Activated T-cell treated with anti-CD3 and anti-CD28 coated beads, Interleukin-2, amount 50 U/mL, for 24 hours (primary cell): ENCODE measurements at places on chromosomes 16 and 17.

DNA sequence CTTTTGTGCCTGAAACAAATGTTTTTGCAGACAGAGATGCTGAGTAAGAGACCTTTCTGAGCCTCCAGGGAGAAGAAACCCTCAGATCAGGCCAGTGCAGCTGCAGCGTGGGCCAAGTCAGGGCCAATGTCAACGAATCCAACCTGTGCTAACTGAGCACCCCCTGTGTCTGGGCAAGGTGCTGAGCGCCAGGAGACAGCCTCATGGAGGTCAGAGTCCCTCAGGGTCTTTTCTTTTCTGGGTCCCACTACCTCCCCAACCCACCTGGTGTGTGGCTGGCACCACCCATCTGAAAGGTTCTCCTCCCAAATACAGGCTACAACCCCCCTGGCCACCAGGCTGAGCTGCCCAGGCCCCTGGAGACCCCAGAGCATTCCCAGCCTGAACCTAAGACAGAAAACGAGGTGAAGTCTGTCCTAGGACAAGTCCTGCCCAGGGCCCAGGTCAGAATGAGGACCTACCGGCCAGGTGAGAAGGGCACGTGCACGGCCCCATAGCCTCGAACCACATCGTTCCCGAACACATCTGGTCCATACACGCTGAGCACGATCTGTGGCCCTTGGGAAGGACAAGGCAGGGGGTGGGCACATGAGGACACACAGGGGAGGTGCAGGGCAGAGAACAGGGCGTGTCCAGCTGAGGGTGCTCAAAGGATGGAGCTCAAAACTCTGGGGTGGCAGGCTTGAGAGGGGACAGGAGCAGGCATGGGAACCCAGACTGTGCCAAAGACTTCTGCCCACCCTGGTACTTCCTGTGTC lies 15.0 kb downstream of the B9D1 start:
- no peak overlapping the region for H3K4me3 ChIP-seq
- H3K27me3 ChIP-seq: peaks cover 3% of the 10 kb centered on the region

- peak overlapping the region; percentile 92 for H3K27ac ChIP-seq
- H3K36me3 ChIP-seq: no peaks in the 10 kb centered on the region
- no peaks in the 10 kb centered on the region for H3K27me3 ChIP-seq
Measured at GRCh38 chr17:27808628-27809027, 8.3 kb upstream of the NOS2 start.

- peak overlapping the region; percentile 67 for H3K4me3 ChIP-seq
- peak overlapping the region; percentile 99 for H3K27ac ChIP-seq
- H3K36me3 ChIP-seq: peaks cover 65% of the 10 kb centered on the region
- H3K27me3 ChIP-seq: no peaks in the 10 kb centered on the region
- H3K4me1 ChIP-seq: peaks cover 79% of the 10 kb centered on the region
Measured at GRCh38 chr17:59754552-59754951, 47.1 kb downstream of the VMP1 start.

DNA sequence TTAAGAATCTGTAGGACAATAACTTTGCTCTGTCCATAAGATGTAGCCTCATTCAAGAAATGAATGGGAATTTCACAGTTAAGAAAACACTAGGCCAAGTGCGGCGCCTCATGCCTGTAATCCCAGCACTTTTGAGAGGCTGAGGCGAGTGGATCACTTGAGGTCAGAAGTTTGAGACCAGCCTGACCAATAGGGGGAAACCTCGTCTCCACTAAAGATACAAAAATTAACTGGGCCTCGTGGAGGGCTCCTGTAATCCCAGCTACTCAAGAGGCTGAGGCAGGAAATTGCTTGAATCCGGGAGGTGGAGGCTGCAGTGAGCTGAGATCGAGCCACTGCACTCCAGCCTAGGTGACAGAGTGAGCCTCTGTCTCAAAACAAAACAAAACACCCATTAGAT lies 19.9 kb upstream of the RSL1D1 start:
- DNase-seq: no peak
- H3K27me3 ChIP-seq: no peaks in the 10 kb centered on the region
- H3K27ac ChIP-seq: peak overlapping the region; percentile 64
- H3K36me3 ChIP-seq: peaks cover 86% of the 10 kb centered on the region

- no peaks in the 10 kb centered on the region for H3K27me3 ChIP-seq
- H3K36me3 ChIP-seq: peaks cover 46% of the 10 kb centered on the region
- no peak overlapping the region for H3K4me3 ChIP-seq
- DNase-seq: no peak
Measured at GRCh38 chr17:59798111-59798510, 90.7 kb downstream of the VMP1 start.

GRCh38 chr17:44919885-44920564 lies 4.7 kb upstream of the GFAP start:
- no peaks in the 10 kb centered on the region for H3K36me3 ChIP-seq
- peaks cover 5% of the 10 kb centered on the region for H3K4me1 ChIP-seq
- H3K27ac ChIP-seq: no peak overlapping the region

- no peaks in the 10 kb centered on the region for H3K4me1 ChIP-seq
- no peak overlapping the region for H3K4me3 ChIP-seq
- no peaks in the 10 kb centered on the region for H3K27me3 ChIP-seq
- H3K36me3 ChIP-seq: no peaks in the 10 kb centered on the region
- no peak overlapping the region for H3K27ac ChIP-seq
Measured at GRCh38 chr16:5738586-5738985, 641.0 kb upstream of the EEF2KMT start.

DNA sequence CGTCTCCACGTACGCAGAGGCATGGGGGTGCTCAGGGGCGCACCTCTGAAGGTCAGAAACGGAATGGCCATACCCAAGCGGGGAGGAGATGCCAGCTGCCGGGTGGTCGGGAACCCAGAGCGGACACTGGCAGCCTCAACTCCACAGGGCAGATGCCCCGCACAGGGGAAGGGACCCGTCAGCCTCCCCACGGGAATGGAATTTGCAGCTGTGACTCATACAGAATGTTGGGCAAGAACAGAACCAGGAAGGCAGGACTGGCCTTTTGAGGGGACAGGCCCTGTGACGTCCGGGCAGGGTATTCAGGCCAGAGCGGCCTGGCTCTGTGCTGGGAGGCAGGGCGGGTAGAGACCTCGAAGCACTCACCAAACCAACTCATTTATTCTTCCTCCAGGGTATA lies 7.5 kb downstream of the TK1 start:
- no peak overlapping the region for H3K4me3 ChIP-seq
- no peaks in the 10 kb centered on the region for H3K27me3 ChIP-seq
- DNase-seq: no peak
- H3K36me3 ChIP-seq: peaks cover 89% of the 10 kb centered on the region

DNA sequence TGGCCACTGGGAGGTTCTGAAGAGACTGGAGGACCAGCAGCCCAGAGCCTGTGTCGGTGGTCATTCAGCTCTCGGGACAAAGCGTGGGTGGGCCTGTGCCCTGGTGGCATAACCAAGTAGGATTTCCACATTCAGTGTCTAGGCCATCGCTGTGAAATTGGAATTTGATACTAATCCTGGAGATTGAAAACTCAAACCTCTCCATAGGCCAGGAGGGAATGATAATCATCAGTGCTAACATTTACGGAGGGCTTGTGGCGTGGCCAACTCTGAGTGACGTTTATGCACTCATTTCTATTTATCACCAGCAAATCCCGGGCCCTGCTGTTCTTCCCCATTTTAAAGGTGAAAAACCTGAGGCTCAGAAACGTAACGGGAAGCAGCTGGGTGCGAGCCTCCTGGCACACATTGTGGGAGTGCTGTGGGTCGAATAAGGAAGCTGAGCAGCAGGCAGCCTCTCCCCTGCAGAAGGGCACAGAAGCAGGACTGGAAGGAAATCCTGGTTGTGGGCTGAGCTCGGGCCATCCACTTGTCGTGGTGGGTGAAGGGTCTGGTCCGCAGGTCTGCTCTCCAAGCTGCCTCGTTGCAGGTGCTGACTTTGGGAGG lies 33.1 kb downstream of the RAI1 start:
- DNase-seq: no peak
- H3K27me3 ChIP-seq: no peaks in the 10 kb centered on the region
- H3K4me3 ChIP-seq: no peak overlapping the region
- H3K36me3 ChIP-seq: peaks cover 6% of the 10 kb centered on the region

DNA sequence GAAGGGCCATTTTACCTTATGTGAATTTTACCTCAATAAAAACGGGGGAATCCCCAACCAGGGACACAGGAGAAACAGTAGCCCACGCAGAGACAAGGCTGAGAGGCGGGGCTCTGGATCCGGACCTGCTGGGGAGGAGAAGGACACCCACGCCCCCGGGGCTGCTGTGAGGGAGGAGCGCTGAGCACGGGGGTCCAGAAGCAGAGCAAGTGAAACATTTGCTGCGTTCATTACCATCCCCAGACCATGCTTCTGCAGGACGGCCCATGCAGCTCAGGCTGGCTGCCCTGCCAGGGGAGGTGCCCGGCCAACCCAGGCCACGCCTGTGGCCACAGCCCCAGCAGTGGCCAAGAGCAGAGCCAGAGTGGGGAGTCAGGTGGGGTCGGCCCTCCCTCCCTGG lies 50.0 kb downstream of the KCNJ18 start:
- no peak for DNase-seq
- no peaks in the 10 kb centered on the region for H3K36me3 ChIP-seq
- no peak overlapping the region for H3K4me3 ChIP-seq
- H3K27me3 ChIP-seq: no peaks in the 10 kb centered on the region
- no peak overlapping the region for H3K27ac ChIP-seq
- H3K4me1 ChIP-seq: no peaks in the 10 kb centered on the region

- no peak for DNase-seq
- H3K4me1 ChIP-seq: no peaks in the 10 kb centered on the region
- no peaks in the 10 kb centered on the region for H3K27me3 ChIP-seq
- no peak overlapping the region for H3K4me3 ChIP-seq
Measured at GRCh38 chr17:73050797-73051196, 41.7 kb downstream of the SLC39A11 start.

- H3K4me3 ChIP-seq: no peak overlapping the region
- H3K27ac ChIP-seq: peak overlapping the region; percentile 15
- peaks cover 17% of the 10 kb centered on the region for H3K36me3 ChIP-seq
- H3K4me1 ChIP-seq: peaks cover 64% of the 10 kb centered on the region
- DNase-seq: no peak
Measured at GRCh38 chr17:39641883-39642282, 4.9 kb downstream of the STARD3 start.

GRCh38 chr17:64974750-64975317 lies 55.6 kb upstream of the LRRC37A3 start:
- peak overlapping the region; percentile 87 for H3K4me3 ChIP-seq

- no peak overlapping the region for H3K4me3 ChIP-seq
- no peaks in the 10 kb centered on the region for H3K27me3 ChIP-seq
- no peak for DNase-seq
- H3K36me3 ChIP-seq: peaks cover 16% of the 10 kb centered on the region
- no peak overlapping the region for H3K27ac ChIP-seq
- peaks cover 2% of the 10 kb centered on the region for H3K4me1 ChIP-seq
Measured at GRCh38 chr16:266258-267164, 9.2 kb downstream of the RGS11 start.

- no peak for DNase-seq
- no peaks in the 10 kb centered on the region for H3K27me3 ChIP-seq
- H3K36me3 ChIP-seq: peaks cover 2% of the 10 kb centered on the region
- no peak overlapping the region for H3K4me3 ChIP-seq
Measured at GRCh38 chr16:78903237-78903636, 697.3 kb downstream of the MAF start.

DNA sequence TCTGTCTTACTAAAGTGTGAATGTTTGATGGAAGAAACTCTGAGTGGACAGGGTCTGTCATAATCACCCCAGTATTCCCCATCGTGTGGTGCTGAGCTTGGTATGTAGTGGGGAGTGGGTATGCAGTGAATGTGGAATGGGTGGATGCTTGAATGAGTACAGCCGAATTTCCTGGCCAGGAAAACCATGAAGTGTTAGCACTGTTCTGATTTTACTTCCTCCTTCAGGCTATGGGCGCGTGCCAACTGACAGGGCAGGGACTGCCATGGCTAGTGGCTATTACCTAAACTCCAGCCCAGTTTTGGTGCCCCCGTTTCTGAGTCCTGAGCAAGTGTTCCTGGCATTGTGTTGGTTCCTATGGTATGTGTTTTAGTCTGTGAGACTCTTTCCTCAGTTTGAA lies 48.6 kb downstream of the PRKCA start:
- H3K27ac ChIP-seq: peak overlapping the region; percentile 56
- DNase-seq: no peak
- peaks cover 83% of the 10 kb centered on the region for H3K4me1 ChIP-seq
- no peak overlapping the region for H3K4me3 ChIP-seq
- H3K36me3 ChIP-seq: peaks cover 43% of the 10 kb centered on the region

- peaks cover 22% of the 10 kb centered on the region for H3K36me3 ChIP-seq
- no peak for DNase-seq
- no peak overlapping the region for H3K4me3 ChIP-seq
- H3K4me1 ChIP-seq: no peaks in the 10 kb centered on the region
- no peaks in the 10 kb centered on the region for H3K27me3 ChIP-seq
- H3K27ac ChIP-seq: no peak overlapping the region
Measured at GRCh38 chr16:47182318-47182717, 38.6 kb upstream of the NETO2 start.
